ENCODE measurements at places on chromosomes 4 and X. TPM values are rescaled to one million over a fixed set of nuclear protein-coding genes. Genes with fewer than 3 reads are reported as not detected.

Gene CPE
- 109 TPM for total RNA-seq

Gene PIM2
- 10.8 TPM for total RNA-seq

Gene GAB3
- total RNA-seq, result 7.6 TPM

Gene NRK
- total RNA-seq, result 1.4 TPM

Gene CXCL8
- 33.0 TPM for total RNA-seq

Gene POLN
- total RNA-seq, result 7.7 TPM

Gene GUF1
- total RNA-seq, result 14.8 TPM
